ENCODE measurements at places on chromosomes 16 and 17. TPM values are rescaled to one million over a fixed set of nuclear protein-coding genes. Genes with fewer than 3 reads are reported as not detected.

DNA sequence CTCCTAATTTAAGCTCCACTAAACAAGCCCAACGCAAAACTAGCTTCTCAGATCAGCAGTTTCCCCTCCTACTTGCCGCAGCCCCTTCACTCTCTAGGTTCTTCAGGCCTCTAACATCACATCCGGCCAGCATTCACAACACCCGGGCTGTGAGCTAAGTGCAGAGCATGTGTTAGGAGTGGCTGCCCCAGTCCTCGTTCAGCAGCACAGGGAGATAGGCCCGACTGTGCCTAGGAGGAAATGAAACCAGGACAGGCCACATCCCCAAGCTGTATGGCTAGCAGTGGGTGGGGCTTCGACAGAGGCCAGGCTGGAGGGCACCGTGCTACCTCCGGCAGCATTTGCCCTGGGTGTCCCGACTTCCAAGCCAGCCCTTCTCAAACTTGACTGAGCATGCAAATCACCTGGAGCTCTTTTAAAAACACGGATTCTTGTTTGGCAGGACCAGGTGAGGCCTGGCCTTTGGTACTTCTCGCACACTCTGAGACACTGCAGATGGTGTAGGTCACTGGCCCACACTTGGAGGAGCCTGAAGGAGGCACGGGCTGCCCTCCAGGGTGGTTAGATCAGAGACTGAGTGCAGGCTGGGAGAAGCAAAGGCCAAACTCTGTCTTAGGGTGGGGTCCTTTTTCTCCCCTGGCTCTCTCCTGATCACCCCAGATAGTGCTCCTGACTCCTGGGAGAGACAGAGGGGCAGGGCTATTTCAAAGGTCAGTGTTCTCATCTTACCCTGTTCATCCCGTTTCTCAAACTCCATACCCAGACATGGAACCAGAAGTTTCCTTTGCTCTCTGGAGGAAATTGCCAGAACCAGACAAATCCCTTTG is 202.0 kb downstream of the C16orf78 start:
- DNase-seq = no peak

- DNase-seq = no peak
These were observed 46.8 kb upstream of the DNAH9 start for GRCh38 chr17:11551442-11551841.

DNA sequence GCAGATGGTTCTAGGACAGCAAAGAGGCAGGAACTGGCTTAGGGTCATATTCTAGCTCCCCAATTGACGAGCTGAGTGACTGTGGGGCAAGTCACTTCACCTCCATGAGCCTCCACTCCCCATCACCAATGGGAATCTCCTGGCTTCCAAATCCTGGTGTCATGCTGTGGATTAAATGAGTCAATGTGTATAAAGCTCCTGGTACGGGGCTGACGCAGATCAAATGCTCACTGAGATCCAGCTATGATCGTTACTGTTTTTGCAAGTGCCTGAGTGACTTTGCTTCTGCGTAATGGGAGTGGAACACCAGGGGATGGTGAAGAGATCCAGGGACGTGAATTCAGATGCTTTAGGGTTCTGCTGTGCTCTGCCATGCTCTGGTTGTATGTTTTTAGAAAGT is 2.4 kb downstream of the SEC14L5 start:
- no peak for DNase-seq

Gene ATP2A3
- total RNA-seq = 377 TPM

DNA sequence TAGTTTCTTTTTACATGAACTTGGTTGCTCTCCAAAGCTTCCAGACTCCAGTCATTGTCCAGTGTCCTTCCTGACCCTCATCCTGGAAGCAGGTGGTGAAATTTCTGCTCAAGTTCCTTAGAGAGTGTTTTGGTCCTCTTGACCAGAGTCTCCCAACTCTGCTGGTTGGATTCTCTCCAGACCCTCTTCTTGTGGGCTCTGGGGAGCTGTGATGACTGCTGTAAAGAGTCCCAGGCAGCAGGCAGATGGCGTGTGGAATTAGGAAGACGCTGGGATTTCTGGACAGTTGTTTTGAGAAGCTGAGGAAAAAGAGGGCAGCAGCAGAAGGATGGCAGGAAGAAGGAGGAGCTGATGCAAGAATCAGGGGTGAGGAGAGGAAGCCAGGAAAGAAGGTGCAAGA is 1.6 kb upstream of the SEZ6 start:
- no peak for DNase-seq

Gene ZG16B
- total RNA-seq = 4.3 TPM

Gene PLEKHH3
- 0.27 TPM for total RNA-seq

Gene CALB2
- not detected for total RNA-seq

Gene MBTD1
- total RNA-seq = 15.9 TPM

DNA sequence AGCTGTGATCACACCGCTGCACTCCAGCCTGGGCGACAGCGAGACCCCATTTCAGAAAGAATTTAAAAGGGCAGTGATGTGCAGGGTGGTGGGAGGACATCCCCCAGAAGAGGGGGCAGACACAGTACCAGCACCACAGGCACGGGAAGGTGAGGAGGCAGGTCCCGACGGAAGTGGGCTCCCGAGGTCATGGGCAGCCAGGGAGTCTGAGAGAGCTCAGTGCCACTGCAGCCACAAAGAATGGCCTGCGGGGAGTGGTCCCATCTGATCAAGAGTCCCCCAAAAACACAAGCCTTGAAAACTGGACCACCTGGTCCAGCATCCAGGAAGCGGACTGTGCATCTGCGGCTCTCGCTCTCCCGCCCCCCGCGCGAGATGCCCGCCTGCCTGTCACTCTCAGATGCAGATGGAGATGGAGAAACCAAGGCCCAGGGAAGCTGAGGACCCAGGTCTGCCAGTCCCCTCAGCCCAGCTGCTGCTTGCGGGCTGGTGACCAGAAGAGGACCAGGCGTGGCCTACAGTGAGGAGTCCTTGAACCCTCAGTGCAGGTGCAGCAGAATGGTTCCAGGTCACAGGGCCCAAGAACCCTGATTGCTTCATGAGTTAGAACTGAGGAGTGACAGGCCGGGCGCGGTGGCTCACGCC is 4.3 kb upstream of the CAPN15 start:
- no peak for DNase-seq

- DNase-seq = no peak
These were observed 17.7 kb upstream of the C16orf95 start for GRCh38 chr16:87334651-87335624.

- DNase-seq = no peak
These were observed 1735.3 kb downstream of the TP53TG3F start for GRCh38 chr16:35194681-35195080.

Gene RAPGEFL1
- 1.1 TPM for total RNA-seq

- no peak for DNase-seq
These were observed 731.0 kb downstream of the MAF start for GRCh38 chr16:78869492-78869891.

Gene KRT9
- not detected for total RNA-seq

- DNase-seq = no peak
These were observed 424.7 kb downstream of the CDH13 start for GRCh38 chr16:83051451-83051850.

Gene CCDC144A
- total RNA-seq = 4.3 TPM

Gene MRPL10
- total RNA-seq = 93.2 TPM

DNA sequence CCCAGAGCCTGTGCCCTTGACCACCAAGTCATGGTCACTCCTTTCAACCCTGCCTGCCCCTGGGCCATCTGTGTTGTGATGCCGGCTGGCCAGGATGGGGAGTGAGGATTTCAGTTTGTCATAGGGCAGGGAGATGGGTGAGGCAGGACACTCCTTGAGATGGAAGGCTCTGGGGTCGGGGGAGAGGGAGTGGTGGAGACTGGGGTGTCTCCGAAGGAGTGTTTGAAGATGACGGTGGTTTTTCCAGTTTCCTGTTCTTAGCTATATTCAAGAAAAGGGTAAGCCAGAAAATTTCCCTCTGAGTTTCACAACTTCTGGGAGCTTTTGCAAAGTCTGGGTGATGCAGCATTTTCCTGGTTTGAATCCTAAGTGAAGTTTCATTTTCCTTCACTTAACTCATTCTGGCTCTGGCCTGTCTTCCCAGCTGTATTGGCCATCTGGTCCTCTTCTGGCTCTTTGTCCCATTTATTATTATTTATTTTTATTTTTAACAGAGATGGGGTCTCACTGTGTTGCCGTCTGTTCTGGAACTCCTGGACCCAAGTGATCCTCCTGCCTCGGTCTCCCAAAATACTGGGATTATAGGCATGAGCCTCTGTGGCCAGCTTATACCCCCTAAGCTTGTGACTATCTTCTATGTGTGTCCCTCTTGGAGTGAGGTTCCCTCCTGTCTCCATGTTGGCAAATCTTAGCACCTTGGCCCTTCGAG is 27.7 kb downstream of the ABCC1 start:
- DNase-seq = no peak

DNA sequence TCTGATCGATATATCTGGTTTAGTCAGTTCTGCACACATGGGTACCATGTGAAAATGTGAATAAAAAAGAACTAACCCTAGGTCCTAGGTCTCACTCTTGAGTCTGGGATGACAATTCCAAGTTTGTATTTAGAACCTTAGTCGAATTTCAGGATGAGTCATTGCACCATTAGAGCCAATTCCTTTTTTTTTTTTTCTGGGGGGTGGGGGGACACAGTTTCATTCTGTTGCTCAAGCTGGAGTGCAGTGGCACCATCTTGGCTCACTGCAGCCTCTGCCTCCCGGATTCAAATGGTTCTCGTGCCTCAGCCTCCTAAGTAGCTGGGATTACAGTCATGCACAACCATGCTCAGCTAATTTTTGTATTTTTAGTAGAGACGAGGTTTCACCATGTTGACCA is 41.6 kb downstream of the SPAG9 start:
- no peak for DNase-seq

All from hematopoietic multipotent progenitor cell (in vitro differentiated cells).